ENCODE measurements at places on chromosomes 12 and 14. TPM values are rescaled to one million over a fixed set of nuclear protein-coding genes. Genes with fewer than 3 reads are reported as not detected.

DNA sequence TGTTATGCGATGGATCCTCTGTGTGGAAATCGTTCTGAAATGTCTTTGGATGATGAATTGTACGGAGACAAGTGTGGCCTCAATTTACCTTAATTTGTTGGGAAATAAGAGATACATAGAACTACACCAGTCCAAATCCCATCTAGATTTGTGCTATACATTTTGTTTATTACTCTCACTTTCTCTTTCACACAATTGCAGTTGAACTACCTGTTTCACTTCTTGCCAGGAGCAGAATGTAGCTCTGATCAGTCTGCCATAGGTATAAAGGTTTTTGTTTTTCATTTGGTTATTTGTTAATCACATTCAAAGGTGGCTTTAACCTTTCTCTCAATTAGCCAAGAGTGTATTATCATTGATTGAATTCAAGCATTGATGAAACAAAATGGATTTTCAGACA lies 268.2 kb downstream of the SNAPC1 start:
- no peak for DNase-seq

DNA sequence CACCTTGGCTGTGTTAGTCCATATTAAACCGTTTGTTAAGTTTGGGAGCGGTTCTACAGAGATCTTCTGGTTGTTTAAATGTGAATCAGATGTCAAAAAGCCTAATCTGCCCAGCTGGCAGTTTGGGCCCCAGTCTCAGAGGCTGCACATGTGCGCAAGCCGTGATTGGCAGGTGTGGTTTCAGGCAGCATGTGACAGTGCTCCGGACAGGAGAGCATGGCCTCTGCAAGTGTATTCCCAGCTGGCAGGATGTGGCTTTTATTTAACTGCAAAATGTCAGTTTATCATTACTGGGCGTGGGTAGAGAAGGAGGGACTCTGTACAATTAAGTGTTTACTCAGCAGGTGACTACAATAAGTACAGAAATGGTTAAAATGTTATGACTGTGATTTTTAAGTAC lies 77.5 kb downstream of the PELI2 start:
- peak; percentile 73 for DNase-seq

DNA sequence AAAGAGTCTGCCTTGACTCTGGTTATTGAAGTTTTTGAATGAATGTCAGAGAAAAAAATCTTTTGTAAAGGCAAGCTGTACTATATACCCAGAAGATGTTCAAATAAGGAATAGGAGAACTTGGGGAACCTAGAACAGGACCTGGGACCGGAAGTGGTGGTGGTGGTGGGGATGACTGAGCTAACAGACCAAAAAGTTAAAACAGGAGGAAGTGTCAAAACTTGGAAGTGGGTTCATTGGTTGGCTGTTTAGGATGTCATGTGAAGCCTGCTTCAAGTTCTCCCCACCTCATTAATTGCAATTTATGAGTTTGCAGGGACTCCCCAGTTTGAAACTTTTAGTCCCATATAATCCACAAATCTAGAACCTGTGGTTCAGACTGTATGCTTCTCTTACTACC lies 26.2 kb downstream of the PLXNC1 start:
- DNase-seq, result no peak

DNA sequence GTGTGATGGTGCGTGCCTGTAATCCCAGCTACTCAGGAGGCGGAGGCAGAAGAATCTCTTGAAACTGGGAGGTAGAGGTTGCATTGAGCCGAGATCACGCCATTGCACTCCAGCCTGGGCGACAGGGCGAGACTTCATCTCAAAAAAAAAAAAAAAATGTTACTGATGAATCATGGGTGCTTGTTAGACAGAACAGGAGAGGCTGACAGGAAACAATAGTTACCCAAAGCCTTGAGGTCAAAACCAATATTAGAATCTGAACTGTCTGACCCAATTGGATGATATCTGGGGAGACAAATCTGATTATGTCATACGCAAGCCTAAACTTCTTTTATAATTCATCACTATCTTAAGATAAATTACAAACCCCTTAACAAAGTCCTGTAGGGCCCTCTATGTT lies 40.7 kb upstream of the KIF21A start:
- no peak for DNase-seq

DNA sequence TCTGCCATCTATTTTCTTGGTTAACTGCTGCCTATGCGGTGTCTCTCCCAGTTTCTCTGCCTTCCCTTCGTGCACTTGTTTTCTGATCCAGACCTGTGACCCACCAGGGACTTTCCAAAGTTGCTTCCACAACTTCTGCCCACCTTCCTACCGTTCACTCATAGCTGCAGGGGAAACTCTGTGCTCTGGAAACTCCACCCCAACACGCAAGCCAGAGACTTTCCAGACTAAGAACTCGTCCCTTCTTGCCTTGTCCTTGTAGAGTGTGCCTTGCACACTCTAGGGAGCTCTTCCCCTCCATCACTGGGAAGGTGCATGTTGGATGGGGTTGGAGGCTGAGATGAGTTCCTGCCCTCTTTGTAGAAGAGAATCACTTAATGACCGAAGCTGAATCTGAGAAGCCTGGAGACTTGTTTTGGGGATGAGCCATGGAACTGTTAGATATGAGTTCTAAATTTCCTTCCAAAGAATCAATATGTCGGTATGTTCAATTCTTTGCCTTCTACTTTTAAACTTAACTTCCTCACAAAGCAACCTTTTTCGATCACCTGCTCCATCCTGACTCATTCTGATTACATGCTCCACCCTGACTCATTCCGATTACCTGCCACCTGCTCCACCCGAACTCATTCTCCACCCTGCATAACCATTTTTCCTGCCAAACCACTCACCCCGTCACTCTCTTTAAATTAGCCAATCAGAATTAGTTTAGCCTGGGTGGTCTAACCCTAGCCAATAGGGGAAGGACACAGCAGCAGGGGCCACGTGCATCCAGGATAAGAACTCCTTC lies 82.1 kb upstream of the CAPRIN2 start:
- no peak for DNase-seq

DNA sequence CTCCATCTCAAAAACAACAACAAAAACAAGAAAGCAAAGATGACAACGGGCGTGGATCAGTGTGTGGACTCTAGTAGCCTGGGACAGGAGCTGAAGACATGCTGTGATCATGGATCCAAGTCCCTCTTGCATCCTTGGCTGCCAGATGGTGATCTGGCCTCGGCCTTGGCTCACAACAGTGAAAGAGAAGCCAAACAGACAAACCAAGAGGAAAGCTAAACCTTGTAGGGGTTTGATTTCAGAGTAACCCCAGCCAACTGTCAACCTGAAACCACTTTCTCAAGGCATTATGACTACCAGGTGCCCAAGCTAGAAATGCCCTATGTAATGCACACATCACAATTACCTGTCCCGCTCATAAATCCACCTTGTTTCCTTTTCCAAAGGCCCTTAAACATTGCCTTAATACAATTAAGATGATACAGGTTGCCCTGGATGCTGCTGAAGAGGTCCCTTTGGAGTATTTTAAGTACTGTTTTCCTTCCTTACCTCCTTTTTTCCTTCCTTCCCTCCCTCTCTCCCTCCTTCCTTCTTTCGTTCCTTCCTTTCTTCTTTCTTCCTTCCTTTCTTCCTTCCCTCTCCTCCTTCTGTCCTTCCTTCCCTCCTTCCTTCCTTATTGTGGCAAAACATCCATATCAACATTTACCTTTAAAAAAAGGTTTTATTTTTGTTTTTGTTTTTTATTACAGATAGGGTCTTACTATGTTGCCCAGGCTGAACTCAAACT lies 41.4 kb upstream of the NINJ2 start:
- DNase-seq, result no peak

DNA sequence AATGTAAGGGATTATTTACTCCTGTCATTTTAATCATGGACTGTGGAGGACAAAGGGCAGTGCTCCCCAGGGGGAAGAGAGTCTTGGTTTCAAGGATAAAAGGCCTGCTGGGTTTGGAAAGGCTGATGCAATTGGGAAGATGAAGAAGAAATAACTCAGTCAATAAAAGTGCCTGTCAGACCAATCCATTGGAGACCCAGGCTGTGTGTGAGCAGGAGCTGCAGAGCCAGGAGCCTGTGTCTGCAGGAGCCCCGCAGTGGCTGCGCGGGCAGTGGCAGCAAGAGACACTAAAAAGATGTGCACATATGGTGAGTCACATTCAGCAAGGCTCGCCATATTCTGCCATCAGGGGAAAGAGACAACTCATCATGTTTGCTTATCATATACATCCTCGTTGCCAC lies 90.4 kb downstream of the CRACR2A start:
- no peak for DNase-seq

GRCh38 chr12:92905811-92906554 lies 23.1 kb downstream of the EEA1 start:
- DNase-seq, result peak; percentile 51

- no peak for DNase-seq
Measured at GRCh38 chr12:39375206-39375808, 67.6 kb downstream of the KIF21A start.

GRCh38 chr12:104784592-104784991 lies 173.5 kb downstream of the SLC41A2 start:
- DNase-seq, result no peak

DNA sequence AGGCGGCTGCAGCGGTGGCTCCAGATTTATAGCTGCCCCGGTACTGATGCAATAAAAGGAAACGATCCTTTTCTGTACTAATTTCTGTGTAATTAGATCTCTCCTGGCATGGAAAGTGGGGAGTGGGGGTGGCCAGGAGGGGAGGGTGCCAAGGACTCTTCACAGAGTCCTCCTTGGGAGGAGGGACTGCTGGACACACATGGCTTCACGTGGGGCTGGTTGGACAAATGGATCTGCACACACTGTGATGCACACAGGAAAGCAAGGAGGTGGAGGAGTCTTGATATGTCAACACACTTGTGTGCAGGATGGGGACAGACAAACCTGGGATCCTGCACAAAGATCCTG lies 23.8 kb upstream of the ATP5MC2 start:
- DNase-seq, result no peak

DNA sequence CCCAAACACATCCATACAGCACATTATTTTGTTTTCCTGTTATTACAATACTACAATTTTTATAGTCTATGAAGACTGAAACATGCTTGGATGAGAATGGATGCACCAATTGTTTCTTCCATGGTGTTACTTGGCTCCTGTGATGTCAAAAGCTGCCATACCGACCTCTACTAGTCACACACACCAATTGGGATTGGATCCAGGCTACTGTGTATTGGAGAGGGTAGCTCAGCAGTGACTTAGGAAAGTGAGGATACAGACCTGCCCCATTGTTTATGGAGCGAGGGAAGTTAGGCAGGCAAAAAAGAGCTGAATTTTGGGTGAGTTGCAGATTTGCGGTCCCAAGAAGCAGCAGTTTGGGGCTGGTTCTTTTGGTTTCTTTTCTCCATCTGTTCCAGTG lies 30.8 kb upstream of the AKAP6 start:
- peak; percentile 19 for DNase-seq

DNA sequence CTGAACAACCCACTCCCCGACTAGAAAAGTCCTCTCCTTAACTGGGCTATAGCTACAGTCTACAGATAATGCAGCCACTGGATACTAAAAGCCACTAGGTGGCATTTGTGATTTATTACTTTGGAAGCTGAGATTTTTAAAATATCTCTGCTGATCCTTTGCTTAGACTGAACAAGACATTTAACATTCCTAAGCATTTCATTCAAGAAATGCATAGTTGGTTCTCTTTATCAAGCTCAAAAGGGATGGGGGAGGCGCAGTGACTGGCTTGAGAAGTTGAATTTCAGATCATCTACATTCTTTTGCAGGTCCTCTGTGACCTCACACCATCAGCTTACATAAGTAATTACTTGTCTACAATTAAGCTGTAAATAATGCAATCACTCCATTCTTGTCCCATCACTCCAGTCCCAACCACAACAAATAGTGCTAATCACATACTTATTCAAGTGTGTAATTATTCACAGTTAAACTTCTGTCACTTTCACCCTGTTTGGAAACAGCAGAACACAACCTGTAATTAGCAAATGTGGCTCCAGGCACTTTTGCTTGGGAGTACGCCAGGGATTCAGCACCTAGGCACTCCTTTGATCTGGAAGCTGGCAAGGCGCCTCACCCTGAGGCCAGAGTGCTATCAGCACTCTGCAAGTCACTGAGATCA lies 203.6 kb downstream of the NOVA1 start:
- DNase-seq, result no peak

GRCh38 chr12:94386422-94386821 lies 73.2 kb downstream of the CEP83 start:
- peak; percentile 2 for DNase-seq

ASPG gene
- total RNA-seq, result not detected

C14orf39 gene
- not detected for total RNA-seq

SARNP gene
- 144 TPM for total RNA-seq

KRT6A gene
- total RNA-seq, result not detected

OTOGL gene
- 0.71 TPM for total RNA-seq

DPPA3 gene
- not detected for total RNA-seq

FOXG1 gene
- total RNA-seq, result 16.7 TPM

ZNF664 gene
- 58.7 TPM for total RNA-seq

OR6C2 gene
- total RNA-seq, result not detected

GLI1 gene
- not detected for total RNA-seq

Measured in M059J (cell line).